Cardiac atrium fibroblast (primary cell): ENCODE measurements at places on chromosomes 13 and 19. TPM values are rescaled to one million over a fixed set of nuclear protein-coding genes. Genes with fewer than 3 reads are reported as not detected.

SMIM24 gene
- total RNA-seq: not detected in 2 replicates

SIGLEC8 gene
- not detected in 2 replicates for total RNA-seq

SELENOV gene
- not detected in 2 replicates for total RNA-seq

BICRA gene
- total RNA-seq: 1.1 and 1.3 TPM in 2 replicates

KLK2 gene
- total RNA-seq: not detected in 2 replicates
